ENCODE measurements at places on chromosomes 12 and 14. TPM values are rescaled to one million over a fixed set of nuclear protein-coding genes. Genes with fewer than 3 reads are reported as not detected.

The TAS2R7 gene
- total RNA-seq, result not detected

The SLCO1B3 gene
- not detected for total RNA-seq

The KRT3 gene
- total RNA-seq, result not detected

The NEUROD4 gene
- total RNA-seq, result not detected

The TGM1 gene
- total RNA-seq, result 11.9 TPM

The DPPA3 gene
- total RNA-seq, result not detected

The SMIM41 gene
- total RNA-seq, result 3.2 TPM

The RD3L gene
- total RNA-seq, result 25.2 TPM

The KRT77 gene
- total RNA-seq, result not detected

The C1QL4 gene
- not detected for total RNA-seq

The MTRFR gene
- 13.9 TPM for total RNA-seq

The NOPCHAP1 gene
- total RNA-seq, result 1.9 TPM

The KERA gene
- not detected for total RNA-seq

The TBC1D30 gene
- 3.3 TPM for total RNA-seq

DNA sequence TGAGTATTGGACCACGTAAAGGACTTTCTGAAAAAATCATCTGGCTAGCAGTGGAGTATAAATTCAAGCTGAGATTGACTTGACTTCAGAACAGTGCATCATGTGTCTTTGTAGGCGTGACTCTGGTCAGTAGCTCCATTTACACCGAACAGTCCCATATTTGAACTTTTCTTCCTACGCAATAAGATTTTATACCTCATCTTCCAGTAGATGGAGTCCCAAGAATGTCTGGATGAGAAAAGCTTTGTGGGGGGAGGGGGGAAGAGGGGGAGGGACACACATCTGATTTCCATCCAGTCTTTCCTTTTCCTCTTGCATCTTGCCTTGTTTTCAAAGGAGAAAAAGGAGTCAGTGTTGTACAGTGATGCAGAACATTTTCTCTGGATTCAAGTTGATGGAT, 241.0 kb downstream of the EMP1 start:
- no peak for DNase-seq

GRCh38 chr14:98692832-98693231, 579.2 kb downstream of the BCL11B start:
- DNase-seq, result no peak

DNA sequence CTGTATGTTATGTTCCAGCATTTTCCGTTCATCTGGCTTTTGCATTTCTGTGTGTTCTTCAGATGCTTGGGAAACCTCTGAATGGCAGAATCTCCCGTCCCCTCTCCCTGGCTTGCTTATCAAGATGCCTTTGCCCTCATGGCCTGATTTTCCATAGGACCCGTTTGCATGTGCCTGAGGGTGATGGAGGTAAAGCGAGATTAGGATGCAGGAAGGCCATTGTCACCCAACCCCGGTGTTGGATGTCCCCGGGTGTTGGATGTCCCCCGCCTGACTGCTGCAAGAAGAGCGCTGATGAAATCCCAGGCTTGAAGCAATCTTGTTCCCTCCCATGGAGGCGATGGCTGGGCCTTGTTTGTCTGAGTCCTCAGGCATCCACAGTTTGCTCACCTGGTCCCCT, 9.6 kb downstream of the BRI3BP start:
- no peak for DNase-seq

- no peak for DNase-seq
These were observed 114.5 kb downstream of the RAD51B start for GRCh38 chr14:67934087-67934486.

DNA sequence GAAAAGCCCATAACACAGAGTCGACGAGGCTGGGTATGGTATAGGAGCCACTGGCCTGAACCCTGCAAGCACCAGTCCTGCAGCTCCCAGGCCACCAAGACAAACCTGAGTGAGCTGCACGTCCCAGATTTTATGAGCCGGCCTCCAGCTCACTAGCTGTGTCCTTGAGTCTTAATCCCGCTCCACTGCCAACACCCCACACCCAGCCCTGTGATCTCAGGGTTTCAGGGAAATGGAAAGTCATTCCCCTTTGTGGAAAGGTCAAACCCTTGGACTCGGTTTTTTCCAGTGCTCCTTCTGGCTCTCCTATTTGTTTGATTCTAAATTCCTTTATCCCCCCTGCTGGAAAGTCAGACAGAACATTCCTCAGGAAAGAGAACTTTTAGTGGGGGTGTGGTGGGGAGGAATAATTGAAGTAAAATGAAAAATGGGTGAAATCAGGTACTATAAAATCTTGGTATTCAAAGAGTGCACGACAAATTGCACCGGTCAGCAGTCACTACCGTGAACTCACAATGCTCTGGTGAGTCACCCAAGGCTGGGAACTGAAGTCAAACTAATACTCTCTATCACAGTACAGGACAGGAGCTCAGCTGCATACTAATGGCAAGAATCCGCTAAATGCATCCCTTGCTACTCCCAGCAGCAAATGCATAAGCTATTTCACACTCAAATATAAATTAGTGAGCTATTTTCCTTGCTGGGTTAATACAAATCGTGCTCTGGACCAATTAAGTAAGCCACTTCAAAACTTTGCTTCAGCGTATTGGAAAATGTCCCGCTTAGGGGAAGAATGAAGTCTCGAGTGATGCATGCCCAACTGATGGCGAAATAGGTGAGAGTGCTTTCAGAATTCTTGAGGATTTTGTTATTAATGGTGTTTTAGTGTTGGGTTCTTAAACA, 9.0 kb downstream of the PITPNM2 start:
- DNase-seq, result peak; percentile 85

DNA sequence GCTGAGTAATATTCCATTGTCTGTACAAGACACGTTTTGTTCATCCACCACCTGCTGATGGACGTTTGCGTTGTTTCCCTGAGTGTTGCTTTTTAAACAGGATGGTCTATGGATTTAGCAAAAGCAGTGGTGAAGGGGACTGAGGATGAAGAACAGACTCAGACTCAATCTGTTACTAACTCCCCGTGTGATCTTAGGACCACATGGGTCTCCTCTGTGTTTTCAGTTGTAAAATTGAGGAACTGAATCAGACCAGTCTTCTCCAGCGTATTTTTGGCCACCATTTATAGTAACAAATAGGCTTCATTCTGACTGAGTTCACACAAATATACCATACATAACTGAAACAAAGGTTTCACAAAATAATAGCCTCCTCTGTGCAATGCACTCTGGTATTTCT, 85.6 kb downstream of the FOXN3 start:
- DNase-seq, result no peak

DNA sequence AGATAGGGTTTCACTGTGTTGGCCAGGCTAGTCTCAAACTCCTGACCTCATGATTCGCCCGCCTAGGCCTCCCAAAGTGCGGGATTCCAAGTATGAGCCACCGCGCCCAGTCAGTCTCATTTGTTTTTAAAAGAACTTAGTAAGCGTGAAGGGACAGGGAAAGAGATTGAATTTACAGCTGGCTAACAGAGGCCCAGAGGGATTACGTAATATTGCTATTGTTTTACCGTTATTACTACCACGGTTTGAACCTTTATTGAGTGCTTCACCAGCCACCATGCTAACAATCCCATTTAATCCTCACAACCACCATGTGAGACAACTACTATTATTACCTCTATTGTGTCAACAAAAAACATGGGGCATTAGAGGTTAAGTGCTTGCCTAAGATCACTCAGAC, 26.7 kb upstream of the BLTP3B start:
- DNase-seq, result no peak

- DNase-seq, result no peak
These were observed 80.4 kb downstream of the DUSP16 start for GRCh38 chr12:12482150-12482761.

DNA sequence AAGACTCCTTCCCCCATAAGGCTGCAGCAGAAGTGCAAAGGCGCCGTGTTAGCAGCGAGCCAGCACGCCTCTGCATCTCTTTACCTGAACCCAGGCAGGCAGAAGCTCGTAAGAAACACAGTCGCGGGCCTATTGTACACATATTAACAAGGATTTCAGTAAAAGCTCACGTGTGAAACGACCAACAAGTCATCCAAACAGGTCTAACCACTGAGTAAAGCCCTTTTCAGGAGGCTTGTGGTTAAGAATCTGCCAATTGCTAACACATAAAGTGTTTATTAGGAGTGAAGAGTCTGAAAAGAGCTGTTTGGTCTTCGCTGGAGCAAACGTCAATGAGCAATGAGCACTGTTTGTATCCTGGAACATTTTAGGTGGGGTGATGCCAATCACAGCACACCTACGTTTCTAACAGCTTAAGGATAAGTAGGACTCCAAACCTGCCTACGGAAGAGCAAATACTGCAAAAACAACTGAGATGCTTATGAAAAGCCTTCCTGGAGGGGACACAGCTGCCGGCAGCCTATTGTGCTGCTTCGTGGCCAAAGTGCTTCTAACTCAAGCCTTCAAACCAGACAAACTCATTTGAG, 43.1 kb downstream of the PRKAB1 start:
- DNase-seq, result no peak

- no peak for DNase-seq
These were observed 6.9 kb downstream of the FLRT2 start for GRCh38 chr14:85536833-85537190.

GRCh38 chr12:115956659-115957058, 320.8 kb downstream of the MED13L start:
- no peak for DNase-seq

- no peak for DNase-seq
These were observed 31.9 kb upstream of the DUSP6 start for GRCh38 chr12:89384050-89384758.

- DNase-seq, result no peak
These were observed 12.8 kb upstream of the CEP170B start for GRCh38 chr14:104852280-104852663.

DNA sequence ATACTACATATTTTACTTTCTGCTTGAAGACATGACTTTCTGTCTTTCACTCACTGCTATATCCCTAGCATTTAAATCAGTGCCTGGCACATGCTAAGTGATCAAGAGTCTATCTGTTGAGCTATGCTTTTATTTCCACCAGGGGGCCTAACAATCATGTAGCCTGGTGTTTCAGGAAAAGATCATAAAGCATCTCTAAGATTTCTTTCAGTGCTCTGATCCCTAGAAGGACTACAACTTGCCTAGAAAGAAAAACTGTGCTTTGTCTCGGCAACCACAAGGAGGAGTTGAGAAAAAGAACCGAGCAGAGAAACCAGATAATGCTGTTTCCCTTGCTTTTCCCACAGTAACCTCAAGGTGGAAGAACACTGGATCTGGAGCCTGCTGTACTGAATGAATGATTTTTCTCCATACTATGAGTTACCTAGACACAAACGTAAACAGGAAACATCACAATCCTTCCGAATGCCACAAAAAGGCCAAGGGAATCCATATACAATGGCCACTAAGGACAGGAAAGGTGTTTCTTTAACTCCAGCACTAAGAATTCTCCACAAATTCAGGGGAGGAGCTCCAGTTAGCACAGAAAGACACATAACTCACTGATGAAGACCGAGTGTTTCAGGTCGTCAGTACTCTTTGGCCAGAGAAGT, 1.2 kb downstream of the CRY1 start:
- DNase-seq, result no peak

DNA sequence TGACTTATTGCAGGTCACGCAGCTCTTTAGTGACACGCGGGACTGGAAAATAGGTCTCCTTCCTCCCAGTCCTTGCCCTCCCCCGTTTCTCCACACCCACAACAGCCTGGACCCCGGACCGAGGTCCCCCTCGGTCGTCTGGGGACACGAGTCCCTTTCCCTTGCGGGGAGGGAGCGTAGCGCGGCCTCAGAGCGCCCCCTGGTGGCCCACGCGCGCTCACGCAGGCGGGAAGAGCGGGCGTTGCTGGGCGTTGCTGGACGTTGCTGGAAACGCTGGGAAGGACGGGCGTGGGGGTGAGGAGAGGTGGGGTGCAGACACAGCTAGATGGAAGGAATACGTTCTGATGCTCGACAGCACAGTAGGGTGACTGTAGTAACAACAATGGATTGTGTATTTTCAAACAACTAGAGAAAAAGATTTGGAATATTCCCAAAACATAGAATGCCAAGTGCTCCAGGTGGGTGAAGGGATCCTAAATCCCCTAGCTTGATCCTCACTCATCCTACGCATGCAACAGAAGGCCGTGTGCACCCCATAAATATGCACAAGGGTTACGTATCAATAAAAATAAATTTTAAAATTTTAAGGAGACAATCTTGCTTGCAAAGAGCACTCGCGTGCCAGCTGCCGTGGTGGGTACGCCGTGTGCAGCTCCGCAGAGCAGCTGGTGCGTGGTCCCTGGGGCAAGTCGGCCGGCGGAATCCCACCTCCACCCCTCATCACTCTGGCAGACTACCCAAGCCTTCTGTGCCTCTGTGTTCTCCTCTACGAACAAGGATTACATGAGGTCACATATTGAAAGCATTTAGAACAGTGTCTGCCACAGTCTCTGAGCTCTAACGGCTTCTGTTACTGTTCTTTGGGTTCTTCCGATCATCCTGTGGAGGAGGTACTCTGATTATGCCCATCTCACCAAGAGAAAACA, 87.4 kb downstream of the B4GALNT3 start:
- DNase-seq, result no peak

GRCh38 chr14:27025648-27026047, 427.8 kb upstream of the NOVA1 start:
- no peak for DNase-seq

DNA sequence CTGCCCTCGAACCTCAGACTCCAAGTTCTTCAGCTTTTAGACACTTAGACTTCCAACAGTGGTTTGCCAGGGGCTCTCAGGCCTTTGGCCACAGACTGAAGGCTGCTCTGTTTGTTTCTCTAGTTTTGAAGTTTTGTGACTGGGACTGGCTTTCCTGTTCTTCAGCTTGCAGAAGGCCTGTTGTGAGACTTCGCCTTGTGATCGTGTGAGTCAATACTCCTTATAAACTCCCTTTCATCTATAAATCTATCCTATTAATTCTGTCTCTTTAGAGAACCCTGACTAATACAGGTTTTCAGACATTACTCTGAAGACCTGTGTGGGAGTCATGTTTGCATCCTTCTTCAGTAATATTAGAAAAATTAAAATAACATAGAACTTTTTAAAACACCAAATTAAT, 289.1 kb downstream of the RMST start:
- DNase-seq, result no peak

GRCh38 chr12:109192358-109192757, 76.0 kb downstream of the ACACB start:
- no peak for DNase-seq

GRCh38 chr12:131950182-131950913, 606 bp downstream of the EP400 start:
- DNase-seq, result peak; percentile 56

DNA sequence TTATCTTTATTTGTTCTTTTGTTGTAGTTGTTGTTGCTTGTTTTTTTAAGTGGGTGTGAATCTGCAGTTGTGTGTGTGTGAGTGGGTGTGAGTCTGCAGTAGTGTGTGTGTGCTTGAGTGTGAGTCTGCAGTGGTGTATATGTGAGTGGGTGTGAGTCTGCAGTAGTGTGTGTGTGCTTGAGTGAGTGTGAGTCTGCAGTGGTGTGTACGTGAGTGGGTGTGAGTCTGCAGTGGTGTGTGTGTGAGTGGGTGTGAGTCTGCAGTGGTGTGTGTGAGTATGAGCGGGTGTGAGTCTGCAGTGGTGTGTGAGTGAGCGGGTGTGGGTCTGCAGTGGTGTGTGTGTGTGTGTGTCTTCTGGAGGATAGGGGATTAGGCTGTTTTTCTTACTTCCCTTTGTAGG, 1186.8 kb upstream of the SEL1L start:
- no peak for DNase-seq

Measured in right atrium auricular region (tissue), 2 donors.